ENCODE measurements at places on chromosomes 2 and 18.

DNA sequence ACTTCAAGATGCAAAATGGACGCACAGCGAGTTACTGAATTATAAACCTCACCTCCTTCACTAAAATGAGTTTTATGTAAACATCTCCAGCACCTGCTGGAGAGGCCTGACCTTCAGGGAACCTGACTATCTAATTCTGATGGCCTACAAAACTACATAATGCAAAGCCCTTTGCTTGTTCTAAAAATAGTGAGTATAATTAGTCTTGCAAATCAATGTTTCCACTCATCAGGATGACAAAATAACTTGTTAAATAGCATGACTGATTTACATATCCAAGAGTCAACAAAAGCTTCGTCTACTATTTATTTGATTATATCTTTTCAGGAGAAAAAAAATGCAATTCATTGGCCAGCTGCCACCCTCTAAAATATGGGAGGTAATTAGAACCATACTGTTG is 326.3 kb upstream of the MC4R start:
- DNase-seq, result no peak

DNA sequence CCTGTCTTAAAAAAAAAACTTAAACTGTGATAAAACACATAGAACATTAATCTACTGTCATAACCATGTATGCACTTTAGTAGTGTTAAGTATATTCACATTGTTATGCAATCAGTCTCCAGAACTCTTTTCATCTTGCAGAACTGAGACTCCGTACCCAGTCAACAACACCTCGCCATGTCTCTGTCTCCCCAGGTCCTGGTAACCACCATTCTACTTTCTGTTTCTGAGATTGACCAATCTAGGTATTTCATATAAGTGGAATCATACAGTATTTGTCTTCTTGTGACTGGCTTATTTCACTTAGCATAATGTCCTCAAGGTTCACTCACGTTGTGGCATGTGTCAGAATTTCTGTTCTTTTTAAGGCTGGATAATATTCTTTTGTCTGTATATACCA is 290.8 kb upstream of the CXCR4 start:
- DNase-seq, result no peak

GRCh38 chr2:238238766-238239542 is 884 bp downstream of the HES6 start:
- DNase-seq, result no peak

- no peak for DNase-seq
Measured at GRCh38 chr2:239727776-239728600, 297.2 kb downstream of the NDUFA10 start.

DNA sequence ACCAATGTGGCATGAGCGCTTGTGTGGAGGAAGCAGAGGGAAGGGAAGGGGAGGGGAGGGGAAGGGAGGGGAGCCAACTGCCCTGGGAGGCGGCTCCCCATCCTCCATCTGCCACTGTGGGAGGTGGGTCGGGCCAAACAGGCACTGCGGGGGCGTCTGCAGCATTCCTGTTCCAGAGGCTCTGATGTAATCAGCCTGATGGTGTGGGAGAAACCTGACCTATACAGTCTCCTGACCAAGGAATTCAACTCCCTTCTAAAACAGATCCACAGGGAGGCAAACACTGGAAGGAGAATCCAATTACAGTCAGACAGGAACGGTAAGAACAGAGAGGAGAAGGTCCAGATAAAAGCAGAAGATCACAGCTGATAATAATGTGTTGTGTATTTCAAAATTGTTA is 88.8 kb downstream of the CD8B2 start:
- peak; percentile 26 for DNase-seq

GRCh38 chr2:218406949-218407618 is 7.4 kb downstream of the CTDSP1 start:
- no peak for DNase-seq

GRCh38 chr2:10174173-10174572 is 51.6 kb downstream of the RRM2 start:
- no peak for DNase-seq

GRCh38 chr2:1824202-1824905 is 80.0 kb upstream of the PXDN start:
- DNase-seq, result no peak

DNA sequence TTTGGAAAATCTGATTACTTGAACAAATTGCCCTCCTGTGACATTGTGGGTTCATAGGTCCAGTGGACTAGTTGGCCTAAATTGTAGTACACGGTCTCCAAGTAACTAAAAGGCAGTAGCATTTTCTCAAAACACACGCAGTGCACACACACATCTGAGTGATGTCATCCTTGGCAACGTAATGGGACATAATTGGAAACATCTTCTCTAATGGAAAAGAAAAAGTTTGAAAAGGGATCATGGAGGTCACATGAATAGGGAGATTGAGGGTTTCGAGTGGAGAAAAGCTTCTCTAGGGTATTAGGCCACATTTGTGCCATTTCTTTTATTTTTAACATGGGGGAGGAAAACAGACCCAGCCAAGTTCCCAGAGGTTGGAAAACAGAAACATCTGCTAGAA is 93.3 kb downstream of the MAP4K4 start:
- no peak for DNase-seq

DNA sequence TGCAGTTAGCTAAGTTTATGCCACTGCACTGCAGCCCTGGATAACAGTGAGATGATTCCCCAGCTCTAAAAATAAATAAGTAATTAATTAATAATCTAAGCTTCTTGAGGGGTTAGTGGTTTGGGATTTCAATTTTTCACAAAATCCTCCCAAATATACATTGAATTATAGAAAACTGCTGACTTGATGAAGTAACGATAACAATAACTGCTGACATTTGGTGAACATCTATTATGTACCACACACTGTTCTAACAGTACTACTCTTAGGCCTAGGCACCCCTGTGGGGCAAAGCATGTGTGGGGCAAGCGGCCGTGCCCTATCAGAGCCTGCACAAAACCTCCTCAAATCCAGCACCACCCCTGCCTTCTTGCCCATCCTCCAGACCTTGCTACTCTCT is 245.8 kb upstream of the EPHA4 start:
- no peak for DNase-seq

GRCh38 chr2:47401789-47402554 is 984 bp upstream of the MSH2 start:
- DNase-seq, result no peak

DNA sequence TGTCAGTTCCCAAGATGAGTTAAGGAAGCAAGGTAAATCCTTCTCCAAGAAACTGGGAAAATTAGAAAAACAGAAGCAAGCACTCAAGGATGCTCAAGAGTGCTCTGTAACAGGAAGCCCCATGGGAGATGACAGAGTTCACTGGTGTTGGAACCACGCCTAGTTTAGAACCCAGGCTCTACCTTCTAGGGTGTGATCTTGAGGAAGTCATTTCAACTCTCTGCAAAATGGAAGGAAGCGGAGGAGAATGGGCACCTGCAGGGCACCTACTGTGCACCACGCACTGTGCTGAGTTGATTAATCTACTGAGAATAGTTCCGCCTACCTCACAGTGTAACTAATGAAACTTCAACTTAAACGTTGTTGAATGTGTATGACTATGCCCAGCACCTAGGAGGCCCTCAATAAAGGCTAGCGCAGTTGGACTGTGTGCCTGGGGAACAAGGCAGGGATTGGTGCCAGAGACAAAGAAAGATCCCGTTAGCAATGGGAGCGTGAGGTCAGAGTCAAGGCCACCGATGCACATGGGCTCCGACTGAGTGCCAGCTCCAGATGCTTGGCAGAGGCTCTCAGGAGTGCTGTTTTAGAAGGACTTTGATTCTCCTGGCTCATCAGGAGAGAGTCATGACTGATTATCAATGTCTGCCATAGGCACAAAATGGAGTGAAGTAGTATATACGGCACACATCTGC is 93.7 kb downstream of the MAPK4 start:
- no peak for DNase-seq

DNA sequence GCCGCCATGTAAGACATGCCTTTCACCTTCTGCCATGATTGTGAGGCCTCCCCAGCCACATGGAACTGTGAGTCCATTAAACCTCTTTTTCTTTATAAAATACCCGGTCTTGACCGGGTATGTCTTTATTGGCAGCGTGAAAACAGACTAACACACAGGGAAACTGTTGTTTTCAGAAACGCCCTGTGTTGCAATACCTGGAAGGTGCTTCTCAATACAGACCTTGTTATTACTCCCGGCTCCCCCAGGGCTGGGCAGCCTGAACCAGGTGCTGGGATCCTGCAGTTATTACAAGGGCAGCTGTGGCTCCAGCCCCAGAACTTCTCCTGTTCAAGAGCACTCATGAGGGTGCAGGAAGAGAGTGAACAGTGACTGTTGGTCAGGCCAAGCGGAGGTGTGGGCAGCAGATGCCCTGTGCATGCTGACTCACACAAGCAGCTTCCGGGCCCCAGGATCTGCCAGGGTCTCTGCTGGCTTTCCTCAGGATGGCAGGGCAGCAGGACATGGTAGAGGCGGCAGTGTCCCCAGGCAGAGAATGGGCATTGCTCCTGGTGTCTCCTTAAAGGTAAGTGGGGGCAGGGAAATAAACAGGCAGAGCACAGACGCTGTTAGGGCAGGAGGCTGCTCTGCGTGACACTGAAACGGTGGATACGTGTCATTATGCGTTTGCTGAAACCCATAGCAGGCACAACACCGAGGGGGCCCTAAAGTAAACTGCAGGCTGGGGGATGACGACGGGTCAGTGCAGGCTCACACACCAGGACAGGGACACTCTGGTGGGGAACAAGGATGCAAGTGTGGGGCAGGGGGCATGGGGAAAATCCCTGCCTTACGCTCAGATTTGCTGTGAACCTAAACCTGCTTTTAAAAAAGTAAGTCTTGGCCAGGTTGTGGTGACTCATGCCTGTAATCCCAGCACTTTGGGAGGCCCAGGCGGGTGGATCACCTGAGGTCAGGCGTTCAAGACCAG is 89.1 kb downstream of the NDUFA10 start:
- DNase-seq, result no peak

- no peak for DNase-seq
Measured at GRCh38 chr18:43422518-43422917, 145.2 kb upstream of the SYT4 start.

All from astrocyte of the cerebellum (primary cell).